ENCODE measurements at places on chromosomes 7 and 10.

GRCh38 chr10:43871545-43871944 lies 222.9 kb upstream of the ZNF32 start:
- no peak for DNase-seq

DNA sequence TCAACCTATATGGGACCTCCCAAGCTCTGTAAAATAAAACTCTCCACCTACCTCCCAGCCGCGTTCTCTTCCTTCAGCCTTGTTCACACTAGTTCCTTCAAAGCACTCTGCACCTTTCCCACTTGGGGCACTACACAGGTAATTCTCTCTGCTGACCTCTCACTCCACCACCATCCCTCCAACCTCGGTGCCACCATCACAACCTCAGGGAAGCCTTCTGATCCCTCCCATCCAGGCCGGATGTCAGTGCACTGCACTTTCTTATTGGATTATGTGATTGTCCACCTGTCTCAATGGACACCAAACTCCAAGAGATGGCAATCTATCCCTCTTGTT lies 7.0 kb downstream of the LARP4B start:
- no peak for DNase-seq

- DNase-seq, result no peak
Observed at GRCh38 chr10:11886138-11886474, 63.0 kb downstream of the PROSER2 start.

DNA sequence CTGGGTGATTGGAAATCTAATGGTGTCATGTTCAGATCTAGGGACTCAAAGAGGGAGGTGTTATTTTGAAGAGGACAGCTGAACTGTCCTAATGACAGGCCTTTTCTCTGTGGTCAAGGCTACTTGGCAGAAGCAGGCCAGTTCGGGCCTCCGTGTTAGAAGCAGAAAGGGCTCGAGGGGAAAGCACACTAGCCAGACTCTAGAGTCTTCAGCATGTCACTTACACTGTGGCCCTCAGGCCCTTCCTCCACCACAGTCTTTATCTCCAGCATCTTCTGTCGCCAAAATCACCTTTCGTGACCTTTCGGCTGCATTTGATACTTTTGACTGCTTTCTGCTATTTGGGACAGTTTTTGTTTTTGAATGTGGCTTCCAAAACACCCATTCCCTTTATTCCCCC lies 123.3 kb downstream of the CNNM2 start:
- no peak for DNase-seq

DNA sequence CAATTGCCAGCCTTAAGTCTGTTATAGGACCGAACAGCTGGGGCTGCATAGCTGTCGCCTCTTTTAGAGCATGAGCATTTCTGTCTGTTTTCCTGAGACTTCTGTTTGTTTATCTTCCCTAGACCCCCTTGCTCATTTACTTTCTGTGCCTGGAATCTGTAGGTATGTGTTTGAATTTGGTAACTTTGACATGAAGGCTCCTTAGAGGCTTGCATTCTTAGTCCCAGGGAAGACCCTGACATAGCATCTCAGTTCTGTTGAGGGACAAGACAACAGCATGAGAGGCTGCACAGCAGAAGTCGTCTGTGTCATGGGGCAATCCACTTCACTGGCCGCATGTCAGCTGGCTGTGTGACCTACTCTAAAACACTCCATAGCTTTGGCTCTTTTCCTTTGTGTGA lies 58.7 kb downstream of the KLHDC10 start:
- DNase-seq, result no peak

GRCh38 chr10:9334270-9334669 lies 1279.8 kb downstream of the GATA3 start:
- DNase-seq, result no peak

GRCh38 chr7:17963281-17963680 lies 23.0 kb upstream of the SNX13 start:
- DNase-seq, result no peak

DNA sequence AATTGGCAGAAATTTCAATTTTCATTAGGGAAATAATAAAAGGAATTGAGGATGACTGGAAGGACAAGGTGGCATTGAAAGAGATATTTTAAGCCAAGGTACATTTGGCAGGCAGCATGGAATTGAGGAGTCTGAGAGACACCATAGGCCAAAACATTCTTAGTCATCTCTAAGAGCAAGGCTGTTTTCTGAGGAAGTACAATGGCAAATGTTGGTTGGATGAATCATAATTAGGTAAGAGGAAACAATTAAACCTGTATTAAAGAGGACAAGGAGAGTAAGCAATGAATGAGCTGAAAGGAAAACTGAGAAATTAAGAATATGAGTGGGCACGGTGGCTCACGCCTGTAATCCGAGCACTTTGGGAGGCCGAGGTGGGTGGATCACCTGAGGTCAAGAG lies 86.3 kb downstream of the MRPL32 start:
- DNase-seq, result no peak

DNA sequence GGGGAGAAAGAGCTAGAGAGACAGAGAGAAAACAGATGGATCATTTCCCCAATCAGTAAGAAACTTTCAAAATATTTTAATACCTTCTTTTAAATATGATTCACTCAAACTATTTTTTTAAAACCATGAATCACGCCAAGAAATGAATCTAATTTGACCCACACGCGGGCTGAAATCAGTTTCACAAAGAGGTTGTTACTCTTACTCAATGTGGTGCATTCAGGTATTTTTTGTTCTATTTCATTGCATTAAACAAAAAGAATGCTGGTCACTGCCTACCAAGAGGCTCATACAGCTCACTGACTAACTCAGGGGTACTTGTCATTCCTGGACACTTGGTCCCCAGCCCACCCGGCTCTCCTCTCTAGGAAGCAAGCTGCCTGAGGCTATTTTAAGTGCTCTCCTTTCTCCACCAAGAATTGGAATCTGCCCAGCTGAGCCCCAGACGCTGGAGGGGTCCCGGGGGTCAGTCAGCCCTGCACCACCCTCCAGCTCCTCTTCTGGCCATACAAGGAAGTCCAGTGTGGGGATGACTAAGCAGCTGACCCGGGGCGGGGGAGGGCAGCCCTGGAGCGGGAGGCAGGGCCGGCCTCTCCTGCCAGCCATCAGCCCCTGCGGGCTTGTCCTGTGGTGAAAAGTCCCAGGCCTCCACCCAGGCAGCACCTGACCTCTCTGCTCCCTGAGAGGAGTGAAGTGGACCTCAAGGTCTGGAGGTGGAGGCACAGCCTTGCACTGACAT lies 21.7 kb upstream of the PFKP start:
- no peak for DNase-seq

- DNase-seq, result no peak
Observed at GRCh38 chr10:132537684-132538001, at the start of gene INPP5A. TSS of gene INPP5A (plus strand) at chr10:132537787. CDS start at chr10:132538097, 310 bp downstream.

DNA sequence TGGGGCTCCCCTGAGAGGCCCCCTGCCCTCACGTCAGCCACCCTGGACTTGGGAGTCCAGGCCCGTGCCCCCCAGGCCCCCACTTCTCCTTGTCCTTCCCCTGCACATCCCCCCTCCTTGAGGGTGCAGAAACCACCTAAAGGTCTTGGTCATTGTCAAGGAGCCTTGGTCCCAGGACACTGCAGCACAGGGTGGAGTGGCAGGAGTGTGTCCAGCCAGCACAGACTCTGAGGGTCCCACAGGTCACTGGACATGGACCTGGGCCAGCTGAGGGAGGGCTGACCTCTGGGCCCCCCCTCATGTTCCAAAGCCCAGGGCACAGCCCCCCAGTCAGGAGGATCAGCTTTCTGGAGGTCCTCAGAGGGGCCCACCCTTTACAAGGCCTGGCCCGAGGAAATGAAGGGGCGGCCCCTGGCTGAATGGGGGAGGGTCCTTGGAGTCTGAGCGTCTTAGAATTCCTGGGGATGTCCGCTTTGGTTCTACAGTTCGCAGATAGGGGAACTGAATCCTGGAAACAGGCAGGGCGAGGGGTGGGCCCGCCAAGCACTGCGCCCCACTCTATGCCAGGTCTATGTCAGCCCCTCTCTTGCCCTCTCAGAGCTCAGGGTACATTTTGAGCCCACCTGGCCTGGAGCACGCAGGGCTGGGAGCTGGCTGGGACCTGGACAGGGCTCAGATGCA lies 54.0 kb downstream of the PWWP2B start:
- no peak for DNase-seq

GRCh38 chr7:29637374-29637773 lies 73.7 kb downstream of the PRR15 start:
- DNase-seq, result no peak

GRCh38 chr10:57249615-57250281 lies 888.7 kb upstream of the ZWINT start:
- no peak for DNase-seq

GRCh38 chr7:105678811-105679495 lies 97.7 kb upstream of the EFCAB10 start:
- DNase-seq, result no peak

DNA sequence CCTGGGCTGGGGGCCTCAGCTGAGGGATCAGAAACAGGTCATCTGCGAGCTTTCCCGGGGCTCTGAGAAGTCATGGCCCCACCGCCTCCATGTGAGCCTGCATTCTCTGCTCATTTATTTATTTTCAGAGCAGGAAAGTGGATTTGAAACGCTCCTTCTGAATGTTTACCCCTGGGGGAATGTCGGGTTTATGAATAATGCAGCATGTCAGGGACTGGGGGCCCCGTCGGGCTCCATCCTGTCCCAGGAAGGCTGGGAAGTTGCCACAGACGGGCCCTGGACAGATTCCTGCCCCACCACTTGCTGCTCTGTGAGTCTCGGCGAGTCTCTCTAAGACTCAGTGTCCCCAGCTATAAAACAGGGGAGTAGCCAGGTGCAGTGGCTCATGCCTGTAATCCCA lies 11.9 kb upstream of the GTF2IRD1 start:
- DNase-seq, result no peak

DNA sequence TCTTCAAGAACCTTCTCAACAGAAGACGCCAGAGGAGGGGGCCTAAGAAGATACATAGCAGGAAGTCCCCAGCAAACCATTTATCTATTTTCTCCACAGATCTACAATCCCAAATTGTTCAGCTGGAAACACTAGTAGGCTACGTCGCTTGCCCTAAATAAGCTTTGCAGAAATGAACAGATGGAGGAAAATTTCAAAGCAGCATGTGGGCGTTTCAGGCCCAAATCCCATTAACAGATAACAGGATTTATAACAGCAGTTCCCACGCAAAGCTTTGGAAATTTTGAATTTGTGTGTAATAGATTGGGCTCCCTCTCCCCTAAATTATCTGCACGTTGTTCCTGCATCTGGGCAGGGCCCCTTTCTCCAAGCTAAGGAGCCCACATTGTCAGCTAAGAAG lies 60.6 kb upstream of the FRMD4A start:
- DNase-seq, result no peak

DNA sequence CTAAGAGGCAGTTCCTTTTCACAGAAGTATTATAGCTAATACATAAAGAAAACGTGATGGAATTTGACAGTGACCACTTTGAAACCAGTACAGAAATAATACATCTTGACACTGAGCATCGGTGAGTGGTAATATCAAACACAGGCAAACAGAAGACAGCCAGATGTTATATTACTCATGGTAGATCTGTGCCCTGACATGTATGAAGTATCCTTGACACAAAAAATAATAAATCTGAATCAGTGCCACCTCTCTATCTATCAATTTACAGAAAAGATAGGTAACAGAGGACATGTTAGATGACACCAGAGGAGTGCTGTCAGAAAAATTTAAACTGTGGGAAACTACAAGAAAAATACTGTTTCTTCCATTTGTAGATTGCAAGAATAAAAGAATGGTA lies 217.4 kb upstream of the POT1 start:
- no peak for DNase-seq

- no peak for DNase-seq
Observed at GRCh38 chr7:112452102-112452888, 2.0 kb downstream of the IFRD1 start.

DNA sequence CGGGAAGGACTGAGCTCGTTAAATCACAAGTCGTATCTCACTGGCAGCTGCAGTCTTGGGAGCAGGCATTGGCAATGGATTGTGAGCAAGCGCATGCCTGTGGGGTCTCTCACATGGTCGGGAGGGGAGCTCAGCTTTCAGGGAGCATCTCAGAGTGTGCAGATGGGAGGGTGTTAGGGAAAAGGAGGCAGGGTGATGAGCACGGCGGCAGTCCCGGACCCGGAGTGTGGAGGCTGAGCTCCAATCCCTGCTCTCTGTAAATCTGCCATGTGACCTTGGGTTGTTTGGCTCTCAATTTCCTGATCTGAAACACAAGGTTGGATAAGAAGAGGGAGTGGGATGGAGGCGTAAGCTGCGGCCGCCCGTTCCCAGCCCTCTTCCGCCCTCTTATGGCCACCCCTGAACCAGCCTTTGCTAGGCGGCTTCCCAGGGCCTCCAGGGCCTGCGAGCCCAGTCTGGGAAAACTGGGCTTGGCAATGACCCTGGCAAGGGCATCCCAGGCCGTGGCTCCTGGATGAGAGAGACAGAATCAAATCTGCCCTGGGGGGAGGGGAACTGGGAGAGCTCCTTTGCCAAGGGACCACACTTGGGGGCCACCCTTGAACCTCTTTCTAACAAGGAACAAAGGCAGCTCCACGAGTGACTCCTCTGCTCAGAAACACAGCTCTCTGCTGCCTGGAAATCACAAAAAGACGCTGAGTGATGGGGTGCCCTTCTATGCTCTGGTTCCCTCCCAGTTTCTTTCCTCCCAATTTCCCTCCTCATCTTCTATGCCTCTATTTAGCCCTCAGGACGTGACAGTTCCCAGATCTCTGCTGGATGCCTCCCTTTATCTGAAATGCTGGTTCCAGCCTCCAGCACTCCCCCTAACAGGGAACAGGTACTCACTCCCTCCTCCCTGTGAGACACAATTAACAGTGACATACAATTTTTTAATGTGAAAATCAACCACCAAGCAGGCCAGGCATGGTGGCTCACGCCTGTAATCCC lies 41.7 kb upstream of the LOXL4 start:
- DNase-seq, result no peak

DNA sequence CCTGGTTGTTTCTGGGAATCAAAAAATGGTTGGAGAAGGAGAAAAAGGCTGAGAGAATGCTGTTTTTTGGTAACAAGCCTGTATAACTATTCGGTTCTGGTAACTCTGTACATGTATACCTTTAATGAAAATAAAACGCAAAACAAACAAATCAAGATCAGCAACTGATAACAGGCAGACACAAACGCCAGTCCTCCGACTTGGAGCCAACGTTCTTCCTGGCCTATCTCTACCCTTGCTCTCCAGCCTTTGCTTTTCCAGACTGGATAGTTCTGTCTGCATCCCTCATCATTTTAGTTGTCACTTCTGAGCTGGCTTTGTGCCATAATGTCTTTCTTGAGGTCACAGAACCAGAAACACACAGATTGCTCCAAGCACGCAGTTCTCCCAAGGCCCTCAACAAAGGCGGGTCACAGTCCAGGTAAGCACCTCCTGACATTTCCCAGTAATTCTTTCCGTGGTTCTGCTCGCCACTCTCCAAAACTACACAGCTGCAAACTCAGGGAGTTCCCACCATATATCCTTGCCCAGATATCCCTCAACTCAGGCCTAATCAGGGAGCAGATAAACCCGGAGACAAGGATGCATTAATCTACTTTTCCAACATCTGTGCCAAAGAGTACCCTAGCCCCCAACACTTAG lies 20.2 kb downstream of the HIP1 start:
- DNase-seq, result no peak

DNA sequence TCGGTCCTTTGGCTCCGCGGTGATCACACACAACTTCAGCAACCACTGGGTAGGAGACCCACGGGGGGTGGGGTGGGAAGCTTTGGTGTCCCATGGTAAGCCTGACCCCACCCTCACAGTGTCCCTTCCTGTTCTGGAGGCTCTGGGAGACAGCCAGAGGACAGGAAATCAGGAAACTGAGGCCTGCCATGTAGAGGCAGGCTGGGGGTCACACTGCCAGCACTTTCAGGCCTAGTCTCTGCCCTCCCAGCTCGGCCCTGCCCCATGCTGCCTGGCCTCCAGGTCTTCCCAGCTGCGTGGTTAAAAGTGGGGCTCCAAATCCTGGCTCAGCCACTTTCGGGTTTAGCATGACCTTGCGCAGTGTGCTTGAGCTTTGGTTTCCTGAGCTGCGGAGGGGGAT lies 10.9 kb downstream of the AQP1 start:
- no peak for DNase-seq

GRCh38 chr10:66927251-66927935 lies 1.6 kb downstream of the LRRTM3 start:
- DNase-seq, result no peak

Measured in activated CD8-positive, alpha-beta memory T cell treated with anti-CD3 and anti-CD28 coated beads for 4 hours (primary cell).